ENCODE measurements at places on chromosomes 12 and 14.

DNA sequence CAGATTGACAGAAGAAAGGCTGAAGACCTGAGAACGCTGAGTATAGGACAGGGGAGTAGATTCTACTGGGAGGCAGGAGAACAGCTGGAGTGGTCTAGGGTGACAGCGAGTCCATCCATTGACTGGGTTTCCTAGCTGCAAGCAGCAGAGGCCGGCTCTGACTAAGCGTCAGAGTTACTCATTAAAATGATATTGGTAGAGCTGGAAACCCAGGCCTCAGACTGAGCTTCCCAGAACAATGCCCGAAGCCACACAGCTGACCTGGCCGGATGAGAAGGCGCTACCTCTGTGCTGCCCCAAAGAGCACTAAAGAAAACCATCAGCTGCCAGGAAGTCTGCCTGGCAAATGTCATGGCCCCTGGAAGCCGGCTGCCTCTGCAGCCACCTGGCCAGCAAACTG lies 78.5 kb upstream of the FZD10 start:
- DNase-seq = no peak

DNA sequence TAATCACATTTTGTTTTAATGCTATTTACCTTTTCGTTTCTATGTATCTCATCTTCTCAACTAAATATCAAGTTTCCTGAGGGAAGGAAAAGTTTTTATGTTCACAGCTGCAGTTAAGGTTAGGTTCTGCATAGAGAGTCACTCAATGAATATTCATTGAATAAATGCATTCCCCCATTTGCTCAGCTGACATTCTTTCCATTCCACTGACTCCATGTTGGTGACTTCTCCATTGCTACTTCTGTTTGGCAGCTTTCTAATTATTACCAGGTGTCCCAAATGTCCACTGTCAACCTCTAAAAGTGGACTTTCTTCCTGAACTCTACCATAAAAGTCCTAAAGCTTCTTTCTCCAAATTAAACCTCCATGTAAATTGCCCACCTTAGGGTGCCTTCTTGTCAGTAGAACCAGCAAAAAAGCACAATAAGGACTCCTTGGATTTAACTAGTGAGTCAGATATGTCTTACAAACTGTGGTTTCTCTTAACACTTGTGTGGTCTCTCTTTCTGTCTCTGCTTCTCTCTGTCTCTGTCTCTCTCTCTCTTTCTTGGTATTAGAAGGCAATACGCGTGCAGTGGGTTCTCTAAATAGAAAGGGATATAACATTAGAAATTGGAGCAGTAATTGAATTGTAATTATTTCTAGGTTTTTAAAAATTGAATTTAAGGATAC lies 85.9 kb downstream of the TMEM117 start:
- no peak for DNase-seq

GRCh38 chr12:30023186-30023585 lies 239.4 kb upstream of the TMTC1 start:
- no peak for DNase-seq

GRCh38 chr12:104643819-104644669 lies 187.3 kb downstream of the CHST11 start:
- DNase-seq = no peak

DNA sequence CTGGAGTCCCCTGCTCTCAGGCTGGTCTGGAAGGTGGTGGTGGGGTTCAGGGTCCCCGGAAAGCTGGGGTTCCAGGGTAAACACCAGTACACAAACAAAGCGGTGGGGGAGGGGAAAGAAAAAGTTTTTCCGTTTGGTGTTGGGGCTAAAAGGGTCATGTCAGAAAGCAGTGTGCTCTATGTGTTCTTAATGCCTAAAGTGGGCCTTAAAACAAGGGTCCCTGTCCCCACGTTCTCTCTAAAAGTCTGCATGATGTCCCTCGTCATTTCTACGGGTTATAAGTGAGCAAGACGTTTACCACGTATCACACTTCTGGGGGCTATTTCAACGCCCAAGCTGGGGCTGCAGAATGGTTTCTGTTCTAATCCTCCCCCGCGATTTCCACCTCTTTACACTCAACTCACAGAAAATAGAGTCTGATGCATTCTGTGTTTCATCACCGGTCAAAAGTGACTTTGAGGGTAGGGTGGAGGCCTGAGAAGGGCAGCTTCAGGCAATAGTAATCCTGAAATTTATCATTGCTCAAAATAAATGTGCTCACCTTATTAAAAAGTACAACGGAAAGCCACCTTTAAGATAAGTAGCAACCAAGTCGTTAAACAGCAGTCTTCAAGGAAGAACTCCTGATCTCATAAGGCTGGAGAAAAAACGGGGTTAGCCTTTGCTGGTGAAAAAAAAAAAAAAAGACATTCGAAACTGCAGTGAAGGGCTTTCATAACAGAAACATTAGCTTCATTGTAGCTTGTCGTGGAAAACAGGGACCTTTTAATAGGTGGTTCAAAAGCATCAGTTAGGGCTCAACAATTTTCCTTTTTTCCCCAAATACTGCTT lies 63.9 kb upstream of the PTGR2 start:
- DNase-seq = no peak

GRCh38 chr12:11755302-11755930 lies 105.9 kb downstream of the ETV6 start:
- DNase-seq = no peak

GRCh38 chr12:57744194-57744776 lies 554 bp upstream of the TSPAN31 start:
- DNase-seq = peak; percentile 68

GRCh38 chr12:106248846-106249371 lies 1.1 kb upstream of the CKAP4 start:
- DNase-seq = no peak

- no peak for DNase-seq
Measured at GRCh38 chr12:42145197-42145549, 499 bp upstream of the GXYLT1 start.

DNA sequence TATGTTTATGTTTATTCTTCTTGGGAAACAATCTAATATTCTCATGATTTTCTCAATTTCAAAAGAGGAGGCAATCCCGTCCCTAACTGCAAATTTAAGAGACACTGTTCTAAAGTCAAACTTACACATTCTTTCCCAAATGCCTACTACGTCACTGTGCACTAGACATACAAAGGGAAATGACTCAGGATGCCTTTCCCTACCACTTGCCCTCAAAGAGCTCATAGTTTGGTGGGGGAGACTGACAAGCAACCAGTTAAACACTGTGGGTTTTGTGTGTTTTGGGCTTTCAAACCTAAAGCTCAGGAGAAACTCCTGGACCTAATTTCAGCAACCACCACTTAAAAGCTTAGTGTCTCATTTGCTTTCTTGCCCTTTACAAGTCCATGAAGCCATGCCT lies 58.4 kb downstream of the ATP2B1 start:
- DNase-seq = no peak

- DNase-seq = no peak
Measured at GRCh38 chr12:44476683-44477082, 399.4 kb downstream of the NELL2 start.

DNA sequence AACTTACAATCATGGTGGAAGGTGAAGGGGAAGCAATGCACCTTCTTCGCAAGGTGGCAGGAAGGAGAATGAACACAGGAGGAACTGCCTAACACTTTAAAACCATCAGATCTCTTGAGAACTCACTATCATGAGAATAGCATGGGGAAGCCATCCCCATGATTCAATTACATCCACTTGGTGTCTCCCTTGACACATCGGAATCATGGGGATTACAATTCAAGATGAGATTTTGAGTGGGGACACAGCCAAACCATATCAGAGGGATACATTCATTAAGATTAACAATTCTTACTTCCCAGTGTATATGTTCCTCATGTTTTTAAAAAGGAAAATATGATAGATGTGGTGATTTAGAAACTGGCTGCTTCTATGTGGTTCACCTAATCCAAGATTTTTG lies 117.9 kb downstream of the PDE3A start:
- no peak for DNase-seq

- no peak for DNase-seq
Measured at GRCh38 chr14:95544588-95544987, 9.7 kb downstream of the GLRX5 start.

- no peak for DNase-seq
Measured at GRCh38 chr12:101045486-101046464, 164.3 kb downstream of the SLC5A8 start.

GRCh38 chr12:1855241-1855640 lies 34.9 kb downstream of the LRTM2 start:
- no peak for DNase-seq

DNA sequence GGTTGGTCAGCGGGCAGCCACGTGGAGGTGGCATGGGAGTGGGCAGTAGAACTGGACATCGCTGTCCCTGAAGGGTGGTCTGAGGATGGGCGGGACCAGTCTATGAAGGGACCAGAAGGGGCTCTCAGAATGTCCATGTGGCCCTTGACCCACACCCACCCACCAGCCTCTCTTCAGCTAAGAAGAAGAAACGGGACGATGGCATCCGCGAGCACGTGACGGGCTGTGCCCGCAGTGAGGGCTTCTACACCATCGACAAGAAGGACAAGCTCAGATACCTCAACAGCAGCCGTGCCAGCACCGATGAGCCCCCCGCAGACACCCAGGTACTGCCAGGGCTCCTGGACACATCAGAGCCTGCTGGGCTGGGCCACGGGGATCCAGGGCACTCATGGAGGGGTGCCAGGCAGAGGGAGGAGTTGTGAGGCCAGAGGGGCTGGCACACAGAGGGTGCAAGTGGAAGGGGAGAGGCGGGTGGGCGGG lies 21.3 kb downstream of the SETD1B start:
- no peak for DNase-seq

GRCh38 chr14:50804181-50804721 lies 26.7 kb downstream of the NIN start:
- no peak for DNase-seq

- DNase-seq = peak; percentile 28
Measured at GRCh38 chr12:49750027-49750995, 9.0 kb downstream of the TMBIM6 start.

DNA sequence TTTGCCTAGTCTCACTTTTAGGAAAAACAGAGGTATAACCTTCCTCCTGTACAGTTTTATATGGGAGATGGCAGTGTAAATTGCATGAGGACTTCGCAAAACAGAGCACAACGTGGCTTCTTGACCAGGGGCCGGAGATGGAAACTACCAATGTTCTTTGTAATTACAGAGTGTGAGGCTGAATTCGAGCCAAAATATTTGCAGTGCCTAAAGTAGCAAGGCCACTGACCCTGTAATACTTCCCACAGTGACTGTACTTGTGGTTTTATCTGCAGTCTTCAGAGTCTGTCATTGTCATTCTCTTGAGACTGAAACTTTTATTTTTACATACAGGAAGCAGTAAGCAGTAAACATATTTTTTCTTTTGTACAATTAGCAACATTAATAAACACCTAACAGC lies 98.9 kb downstream of the RERG start:
- no peak for DNase-seq

DNA sequence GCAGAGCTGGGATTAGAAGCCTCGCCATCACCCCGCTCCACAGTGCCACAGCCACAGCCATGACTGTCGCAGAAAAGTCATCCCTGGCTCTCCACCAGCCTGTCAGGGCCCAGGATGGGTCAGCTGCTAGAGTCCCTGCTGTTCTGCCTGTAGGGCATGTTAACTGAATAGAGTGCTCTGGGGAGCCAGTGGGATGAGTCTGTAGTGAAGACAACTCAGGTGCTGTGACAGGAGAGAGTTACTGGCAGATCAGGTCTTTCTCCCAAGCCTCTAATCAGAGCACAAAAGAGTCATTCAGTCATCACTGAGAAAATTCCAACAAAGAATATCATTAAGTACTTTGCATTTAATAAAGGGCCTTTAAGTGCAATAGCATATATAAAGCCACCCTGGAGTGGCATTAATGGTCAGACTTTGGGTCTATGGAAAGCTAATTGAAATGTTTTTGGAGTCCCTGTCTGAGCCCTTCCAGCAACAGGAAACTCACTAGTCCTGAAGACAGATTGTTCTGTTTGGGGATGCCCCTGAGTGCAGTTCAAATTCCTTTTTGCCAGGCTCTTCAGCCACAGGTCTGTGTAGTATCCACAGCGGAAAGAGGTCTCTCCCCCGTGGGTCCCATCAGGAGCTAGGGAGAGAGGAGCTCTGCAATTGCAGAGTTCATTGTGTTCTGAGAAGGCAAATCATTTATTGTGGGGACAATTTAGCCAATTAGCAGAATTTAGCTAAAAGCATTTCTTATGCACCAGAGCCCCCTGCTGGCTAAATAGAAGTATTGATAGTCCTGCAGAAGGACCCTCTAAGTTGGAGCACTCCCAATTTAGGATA lies 45.2 kb upstream of the C14orf132 start:
- DNase-seq = no peak

DNA sequence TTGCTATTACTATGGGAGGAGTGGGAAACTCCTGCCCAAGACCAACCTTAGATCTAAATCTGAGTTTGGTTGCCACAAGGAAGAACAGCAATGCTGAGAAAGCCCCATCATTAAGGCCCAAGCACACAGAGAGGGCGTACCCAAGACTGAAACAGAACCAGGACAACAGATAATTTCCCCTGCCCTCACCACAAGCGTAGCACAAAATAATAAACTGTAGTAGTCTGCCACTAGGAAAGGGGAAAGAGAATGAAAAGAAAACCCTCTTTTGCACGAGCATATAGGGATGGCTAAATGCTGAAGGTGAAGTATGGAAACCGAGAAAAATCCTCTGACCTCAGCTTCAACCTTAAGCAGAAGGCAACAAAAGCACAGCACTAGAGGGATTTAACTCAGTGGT lies 76.5 kb upstream of the DHRS4 start:
- DNase-seq = no peak

DNA sequence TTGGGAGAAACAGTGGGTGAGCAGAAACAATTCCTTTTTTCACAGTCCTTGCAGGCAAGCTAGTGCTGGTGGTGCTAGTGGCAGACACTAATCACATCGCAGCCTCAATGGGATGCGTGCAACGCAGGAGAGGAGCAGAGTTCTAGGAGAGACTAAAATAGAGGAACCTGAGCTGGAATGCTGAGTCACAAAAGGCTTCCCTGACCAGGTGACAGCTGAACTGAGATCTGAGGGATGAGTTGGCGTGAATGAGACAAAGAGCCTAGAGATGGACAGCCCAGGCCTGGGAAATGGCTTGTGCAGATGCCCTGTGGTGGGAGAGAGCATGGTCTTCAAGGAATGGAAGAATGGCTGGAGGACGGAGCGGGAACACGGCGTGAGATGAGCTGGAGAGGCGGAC lies 25.8 kb downstream of the ACADS start:
- DNase-seq = no peak

DNA sequence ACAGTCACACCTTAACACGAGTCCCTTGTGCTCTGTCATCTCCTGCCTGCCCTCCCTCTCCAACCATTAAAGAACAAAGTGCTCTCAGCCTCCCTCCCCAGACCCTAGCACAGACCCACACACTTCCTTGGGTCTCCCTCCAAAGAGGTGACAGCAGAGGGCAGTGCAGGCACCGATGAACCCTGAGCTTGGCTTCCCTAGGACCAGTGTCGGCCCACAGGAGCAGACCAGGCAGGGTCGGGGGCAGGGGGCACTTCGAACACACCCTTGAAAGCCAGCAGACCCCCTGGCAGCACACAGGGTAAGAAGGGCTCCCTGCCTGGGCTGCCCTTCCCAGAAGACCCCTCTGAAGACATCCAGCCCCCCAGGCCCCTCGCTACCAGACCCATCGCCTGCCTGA lies 7.0 kb downstream of the CDK2AP1 start:
- no peak for DNase-seq

DNA sequence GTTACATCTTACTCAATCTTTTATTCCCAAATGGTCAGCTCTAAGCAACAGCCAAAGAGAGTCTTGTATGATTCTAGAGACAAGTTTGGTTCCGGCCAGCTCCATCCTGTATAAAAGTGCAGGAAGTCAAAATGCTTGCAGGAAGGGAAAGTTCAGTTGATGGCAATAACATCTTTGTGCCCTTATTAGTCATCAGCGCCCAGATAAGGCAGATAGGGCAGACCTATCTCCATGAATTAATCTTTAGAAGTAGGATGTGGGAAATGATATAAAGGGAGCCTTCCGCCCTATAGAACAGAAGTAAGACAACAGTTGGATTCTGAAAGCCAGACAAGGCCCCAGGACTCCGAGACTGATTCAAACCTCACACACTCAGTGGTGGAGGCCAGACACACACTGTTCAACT lies 6.4 kb downstream of the GNS start:
- no peak for DNase-seq

All from T follicular helper cell (primary cell).